Naive thymus-derived CD8-positive, alpha-beta T cell (primary cell): ENCODE measurements at places on chromosomes 6 and 20.

DNA sequence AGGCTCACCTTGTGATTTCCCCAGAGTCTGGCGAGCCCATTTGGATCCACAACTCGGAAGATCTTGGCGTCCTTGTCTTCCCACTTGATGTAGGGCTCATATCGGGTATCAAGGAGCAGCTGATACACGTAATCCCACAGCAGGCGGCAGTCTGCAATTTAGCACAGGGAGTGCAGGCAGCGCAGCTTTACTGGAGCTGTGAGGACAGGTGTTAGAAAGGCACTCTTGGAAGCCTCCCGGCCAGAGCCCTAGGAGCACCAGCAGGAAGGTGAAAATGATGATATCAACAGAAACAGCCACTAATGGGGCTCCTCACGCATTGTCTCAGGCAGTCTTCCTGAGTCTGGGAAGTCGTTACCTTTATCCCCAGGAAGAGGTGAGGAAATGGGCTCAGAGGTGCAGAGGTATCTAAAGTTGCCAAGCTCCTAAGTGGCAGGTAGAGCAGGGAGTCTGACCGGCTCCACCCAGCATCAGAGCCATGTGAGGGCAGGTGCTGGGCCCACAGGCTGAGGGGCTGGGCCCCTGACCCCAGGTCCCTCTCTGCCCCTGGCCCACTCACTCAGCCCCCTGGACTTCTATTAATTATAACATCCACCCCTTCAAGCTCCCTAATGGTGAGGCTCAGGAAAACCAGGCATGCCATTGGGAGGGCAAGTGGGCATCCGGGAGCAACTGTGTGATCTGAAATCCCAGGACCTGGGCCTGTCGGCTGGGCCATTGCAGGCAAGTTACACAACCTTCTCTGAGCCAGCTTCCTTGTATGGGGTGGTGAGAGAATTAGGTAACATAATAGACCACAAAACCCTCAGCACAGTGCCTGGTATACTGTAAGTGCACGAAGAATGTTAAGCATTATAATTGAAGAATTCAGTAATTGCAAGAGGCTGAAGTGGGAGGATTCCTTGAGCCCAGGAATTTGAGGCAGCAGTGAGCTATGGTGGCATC, 18.3 kb downstream of the ETV7 start:
- no peak for DNase-seq

GRCh38 chr6:38136547-38136946, 317.0 kb downstream of the ZFAND3 start:
- DNase-seq, result no peak

DNA sequence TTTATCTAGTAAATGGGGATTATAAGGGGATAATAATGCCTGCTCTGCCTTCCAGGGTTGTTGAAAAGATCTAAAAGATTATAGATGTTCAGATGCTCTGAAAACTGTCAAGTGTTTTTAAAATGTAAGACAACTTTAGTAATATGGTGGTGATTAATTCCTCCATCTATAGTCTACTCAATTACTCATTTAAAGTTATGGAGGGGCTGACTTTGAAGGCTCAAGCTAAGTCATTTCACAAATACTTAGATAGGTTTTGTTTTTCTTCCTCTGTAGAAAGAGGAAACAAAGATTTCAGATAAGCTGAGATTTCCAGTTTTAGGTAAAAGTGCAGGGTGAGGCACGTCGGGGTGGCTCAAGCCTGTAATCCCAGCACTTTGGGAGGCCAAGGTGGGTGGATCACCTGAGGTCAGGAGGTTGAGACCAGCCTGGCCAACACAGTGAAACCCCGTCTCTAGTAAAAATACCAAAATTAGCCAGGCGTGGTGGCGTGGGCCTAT, 50.5 kb upstream of the PIM1 start:
- no peak for DNase-seq

DNA sequence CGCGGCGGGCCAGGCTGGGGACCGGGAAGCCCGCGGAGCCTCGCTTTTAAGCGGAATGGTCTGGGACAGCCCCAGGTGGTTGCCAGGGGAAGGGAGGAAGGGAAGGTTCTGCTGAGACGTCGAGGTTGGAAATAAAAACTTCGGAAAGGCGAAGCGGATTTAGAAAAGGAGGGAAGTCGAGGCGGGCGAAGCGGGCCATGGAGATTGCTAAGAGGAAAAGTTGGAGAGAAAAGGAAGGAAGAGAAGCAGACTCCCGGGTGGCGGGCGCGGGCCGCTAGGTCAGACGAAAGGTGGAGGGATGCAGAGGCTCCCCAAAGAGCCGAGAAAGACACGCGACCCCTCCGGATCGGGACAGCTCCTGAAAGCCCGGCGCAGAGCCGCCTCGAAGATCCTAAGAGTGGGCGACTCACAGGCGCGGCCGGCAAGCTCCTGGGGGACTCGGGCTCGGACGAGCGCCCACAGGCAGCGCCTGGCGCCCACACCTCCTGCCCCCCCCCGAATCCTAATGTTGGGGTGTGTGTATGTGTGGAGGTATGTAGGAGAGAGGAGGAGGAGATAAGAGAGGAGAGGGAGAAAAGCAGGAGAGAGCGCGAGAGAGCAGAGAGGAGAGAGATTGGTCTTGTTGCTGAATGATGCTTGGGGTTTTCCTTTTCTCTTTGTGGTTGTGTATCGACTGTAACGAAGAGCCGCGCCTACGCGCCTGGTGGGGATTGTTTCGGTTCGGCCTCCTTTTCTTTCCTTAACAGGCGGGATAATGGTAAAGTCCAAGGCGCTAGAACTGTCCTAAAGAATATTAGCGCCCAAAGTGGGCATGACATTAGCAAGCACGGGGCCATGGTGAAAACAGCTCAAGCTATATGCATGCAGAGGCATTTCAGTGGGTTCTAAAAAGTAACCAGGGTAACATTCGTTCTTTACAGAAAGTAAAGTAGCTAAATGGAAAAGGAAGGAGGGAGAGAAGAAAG, 1.5 kb downstream of the TFAP2B start:
- DNase-seq, result no peak

GRCh38 chr20:38161412-38161774, 3.7 kb downstream of the TGM2 start:
- no peak for DNase-seq

DNA sequence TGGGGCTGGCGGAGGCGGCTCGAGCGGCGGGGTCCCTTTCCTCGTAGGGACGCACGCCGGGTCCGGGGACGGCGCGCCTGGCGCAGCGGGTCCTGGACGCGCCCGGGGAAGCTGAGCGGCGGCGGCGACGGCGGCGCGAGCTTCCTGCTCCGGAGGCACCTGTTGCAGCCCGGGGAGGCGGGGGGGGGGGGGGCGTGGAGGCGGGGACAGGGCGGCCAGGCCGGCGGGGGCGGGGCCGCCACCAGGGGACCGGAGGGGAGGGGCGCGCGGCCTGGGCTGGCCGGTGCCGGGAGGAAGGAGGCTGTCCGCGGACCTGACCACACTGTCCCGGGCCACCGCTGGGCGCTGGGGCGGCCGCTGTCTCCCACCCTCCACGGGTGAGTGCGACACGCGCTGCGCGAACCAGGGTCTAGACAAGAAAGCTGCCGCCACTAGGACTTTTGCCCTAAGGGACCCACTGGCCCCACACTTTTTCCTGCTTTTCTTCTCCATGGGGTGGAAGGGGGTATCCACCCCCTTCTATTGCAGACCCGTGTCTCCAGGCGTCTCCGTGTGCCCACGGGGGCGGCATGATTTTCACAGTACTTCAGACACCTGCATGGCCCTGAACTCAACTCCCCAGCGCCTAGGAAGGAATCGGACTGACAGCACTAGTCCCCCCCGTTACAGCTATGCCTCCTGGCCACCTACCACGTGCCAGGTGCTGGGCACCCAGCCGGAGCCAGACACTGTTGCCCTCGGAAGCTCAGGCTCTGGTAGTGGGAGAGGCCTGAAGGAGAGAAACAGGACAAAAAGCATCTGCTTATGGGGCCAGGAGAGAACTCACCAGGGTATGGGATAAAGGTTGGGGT, at the start of gene NFATC2:
NFATC2 (minus strand) TSS at position 149 of the 851 bp plus-strand sequence. CDS start 220 bp downstream, outside the sequence.
- no peak for DNase-seq

GRCh38 chr6:71080133-71080532, 123.3 kb upstream of the B3GAT2 start:
- DNase-seq, result no peak

DNA sequence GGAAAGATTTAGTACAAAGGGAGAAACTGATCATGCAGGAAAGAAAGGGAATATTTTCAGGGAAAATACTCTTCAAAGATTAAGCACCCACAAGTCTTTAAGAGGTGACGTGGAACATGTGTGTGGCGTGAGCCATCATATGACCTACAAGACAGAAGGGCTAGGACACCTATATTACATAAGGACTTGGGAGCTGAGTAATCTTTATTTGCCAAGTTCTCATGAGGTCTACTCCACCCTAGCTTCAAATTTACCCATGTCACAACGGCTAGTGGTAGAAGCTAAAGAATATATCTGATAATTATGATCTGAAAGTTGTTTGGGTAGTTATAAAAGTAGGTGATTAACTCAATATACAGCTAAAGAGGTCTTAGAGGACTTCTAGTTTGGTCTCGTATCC, 167.8 kb downstream of the GJA10 start:
- no peak for DNase-seq

GRCh38 chr20:3651204-3651962, 11.8 kb downstream of the GFRA4 start:
- no peak for DNase-seq

GRCh38 chr6:47042275-47042791, at the start of gene ADGRF1:
TSS of gene ADGRF1 (minus strand) at chr6:47042332. CDS start at chr6:47029061, 13,271 bp downstream.
- no peak for DNase-seq

DNA sequence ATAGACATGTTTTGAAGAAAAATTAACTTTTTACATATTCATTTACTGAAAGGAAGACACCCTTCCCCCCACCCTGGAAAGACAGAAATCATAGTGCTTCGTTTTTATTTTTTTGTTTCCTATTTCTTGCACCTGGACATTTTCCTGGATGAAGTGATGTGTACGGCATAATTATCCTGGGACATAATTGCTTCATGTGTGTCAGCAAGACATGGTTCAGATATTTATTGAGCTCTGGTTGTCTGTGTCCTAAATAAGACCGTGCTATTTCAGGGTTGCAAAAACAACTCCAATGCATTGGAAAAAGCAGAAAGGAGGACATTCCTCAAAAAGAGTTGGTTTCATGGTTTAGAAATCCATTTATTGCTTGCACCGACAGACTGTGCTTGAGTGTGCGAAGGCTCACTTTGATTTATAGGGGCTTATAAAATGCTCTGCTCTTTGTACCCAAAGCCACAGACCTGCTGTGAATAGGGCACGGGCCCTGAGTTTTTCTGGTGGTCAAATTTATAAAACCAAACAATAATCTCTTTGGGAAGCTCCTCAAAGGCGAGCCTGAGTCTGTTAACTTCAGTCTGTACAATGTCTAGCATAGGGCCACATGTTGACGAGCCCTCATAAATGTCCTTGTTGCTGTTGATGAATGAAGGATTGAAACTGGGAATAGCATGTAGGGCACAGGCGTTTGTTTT, 179.5 kb downstream of the SOX4 start:
- no peak for DNase-seq

DNA sequence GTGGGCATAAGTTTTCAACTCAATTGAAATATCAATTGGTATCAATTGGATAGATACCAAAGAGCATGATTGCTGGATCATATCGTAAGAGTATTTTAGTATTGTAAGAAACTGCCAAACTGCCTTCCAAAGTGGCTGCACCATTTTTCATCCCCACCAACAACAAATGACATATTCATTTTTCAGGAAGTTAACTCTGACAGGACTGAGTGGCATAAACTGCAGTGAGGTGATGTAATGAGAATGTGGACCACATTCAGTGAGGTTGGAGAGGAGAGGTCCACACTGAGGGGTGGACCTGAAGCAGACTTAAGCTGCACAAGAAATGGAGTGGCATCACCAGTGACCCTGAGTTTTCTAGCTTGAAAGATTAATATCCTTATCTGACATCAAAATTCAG, 11.6 kb upstream of the CALHM6 start:
- no peak for DNase-seq

DNA sequence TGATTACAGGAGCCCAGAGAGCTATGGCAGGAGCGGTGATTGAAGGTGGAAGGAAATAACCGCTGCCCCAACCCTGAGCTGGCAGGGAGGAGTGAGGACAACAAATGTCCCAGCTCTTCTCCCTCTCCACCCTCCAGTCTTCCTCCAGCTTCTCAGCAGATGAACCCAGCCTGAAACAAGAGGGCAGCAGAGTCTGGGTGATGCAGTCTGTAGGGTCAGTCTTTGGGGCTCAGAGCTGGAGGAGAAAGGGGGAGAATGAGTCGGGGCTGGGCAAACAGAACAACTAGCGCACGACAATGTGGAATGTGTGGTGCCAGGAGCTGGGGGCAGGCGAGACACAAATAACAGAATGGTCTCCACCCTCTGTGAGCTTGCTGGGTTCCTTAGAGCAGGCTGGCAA, 4.5 kb upstream of the GUCA1A start:
- no peak for DNase-seq
